ENCODE measurements at places on chromosomes 6 and 20.

DNA sequence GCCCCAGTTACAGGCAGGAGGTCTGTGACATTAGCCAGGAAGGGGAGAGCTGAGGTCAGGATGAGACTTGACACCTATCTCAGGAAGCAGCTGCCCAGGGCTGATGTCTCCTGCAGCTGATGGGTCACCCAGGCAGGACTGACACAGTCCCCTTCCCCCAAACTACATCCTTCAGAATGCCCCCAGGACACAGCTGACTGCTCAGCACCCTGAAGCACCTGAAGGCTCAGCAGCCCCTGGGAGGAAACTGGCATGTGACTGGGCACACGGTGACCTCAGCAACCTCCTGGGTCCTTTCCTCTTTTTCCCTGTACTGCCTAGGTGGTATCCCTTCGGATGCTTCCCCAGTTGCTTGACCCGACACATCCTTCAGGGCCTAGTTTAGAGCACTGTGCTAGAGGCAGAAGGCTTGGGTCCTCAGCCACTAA, 1.9 kb downstream of the SDC4 start:
- no peak for DNase-seq

DNA sequence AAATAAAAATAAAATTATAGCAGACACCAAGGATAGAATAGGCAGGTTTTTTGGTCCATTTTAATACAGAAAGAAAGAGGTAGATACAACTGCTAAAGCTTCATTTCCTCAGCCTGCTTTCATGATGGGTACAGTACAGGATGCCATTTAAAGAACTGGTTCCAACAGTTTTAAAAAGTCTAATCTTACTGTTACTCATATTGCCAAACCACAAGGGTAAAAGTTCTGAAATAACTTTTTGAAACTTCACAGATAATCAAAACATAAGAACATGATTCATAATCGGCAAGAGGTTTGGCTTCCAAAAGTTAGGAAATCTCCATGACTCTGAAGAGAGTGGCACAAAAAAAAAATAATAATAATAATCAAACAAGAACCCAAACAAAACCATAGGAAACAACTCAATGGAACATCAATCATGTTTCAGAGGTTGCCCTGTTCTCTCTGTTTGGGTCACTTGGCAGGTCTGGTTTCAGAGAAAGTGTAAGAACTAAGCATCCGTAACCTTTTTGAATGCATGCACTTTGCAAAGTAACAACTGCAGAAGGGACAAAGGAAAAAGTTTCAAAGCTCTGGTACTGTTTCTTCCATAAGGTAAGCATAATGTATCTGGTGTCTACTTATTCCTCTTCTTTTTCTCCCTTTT, 79.7 kb downstream of the SMLR1 start:
- no peak for DNase-seq

- no peak for DNase-seq
Measured at GRCh38 chr6:106692112-106692818, 62.9 kb downstream of the QRSL1 start.

GRCh38 chr20:47951521-47951971, 166.3 kb upstream of the SULF2 start:
- no peak for DNase-seq

- DNase-seq, result no peak
Measured at GRCh38 chr6:81727876-81728517, 24.5 kb downstream of the TENT5A start.

GRCh38 chr6:88666901-88667300, 296.5 kb downstream of the RNGTT start:
- no peak for DNase-seq

DNA sequence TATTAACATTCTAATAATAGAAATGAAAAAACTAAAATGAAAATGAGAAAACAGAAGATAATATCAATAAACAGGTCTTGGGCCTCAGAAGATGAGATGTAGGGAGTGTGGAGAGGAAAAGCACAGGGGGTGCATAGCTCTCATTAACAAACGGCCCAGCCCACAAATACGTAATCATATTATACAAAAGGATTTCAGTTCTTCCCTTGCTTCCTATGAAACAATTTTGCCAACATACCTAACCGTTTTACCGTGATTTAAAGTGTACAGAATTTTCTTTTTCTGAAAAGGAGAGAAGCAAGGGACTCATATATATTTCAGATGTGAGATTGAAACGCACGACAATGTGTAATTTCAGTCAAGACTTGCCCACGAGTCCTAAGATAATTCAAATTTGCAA, 136.0 kb downstream of the HFE start:
- peak; percentile 28 for DNase-seq

DNA sequence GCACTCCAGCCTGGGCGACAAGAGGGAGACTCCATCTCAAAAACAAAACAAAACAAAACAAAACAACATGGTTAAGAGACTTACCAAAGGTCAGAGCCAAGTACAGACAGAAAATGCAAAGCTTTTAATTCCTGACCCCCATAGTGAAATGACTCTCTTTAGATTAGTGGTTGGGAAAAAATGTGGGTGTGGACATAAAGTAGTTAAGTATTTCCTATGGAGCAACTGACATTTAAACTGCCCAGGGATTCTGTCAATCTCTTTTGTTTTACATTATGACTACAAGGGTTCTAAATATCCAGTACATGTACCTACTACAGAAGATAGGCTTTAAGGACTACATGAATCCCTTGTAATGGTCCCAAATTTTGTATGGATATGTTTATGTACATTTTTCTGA, 75.1 kb downstream of the IRAK1BP1 start:
- DNase-seq, result no peak

DNA sequence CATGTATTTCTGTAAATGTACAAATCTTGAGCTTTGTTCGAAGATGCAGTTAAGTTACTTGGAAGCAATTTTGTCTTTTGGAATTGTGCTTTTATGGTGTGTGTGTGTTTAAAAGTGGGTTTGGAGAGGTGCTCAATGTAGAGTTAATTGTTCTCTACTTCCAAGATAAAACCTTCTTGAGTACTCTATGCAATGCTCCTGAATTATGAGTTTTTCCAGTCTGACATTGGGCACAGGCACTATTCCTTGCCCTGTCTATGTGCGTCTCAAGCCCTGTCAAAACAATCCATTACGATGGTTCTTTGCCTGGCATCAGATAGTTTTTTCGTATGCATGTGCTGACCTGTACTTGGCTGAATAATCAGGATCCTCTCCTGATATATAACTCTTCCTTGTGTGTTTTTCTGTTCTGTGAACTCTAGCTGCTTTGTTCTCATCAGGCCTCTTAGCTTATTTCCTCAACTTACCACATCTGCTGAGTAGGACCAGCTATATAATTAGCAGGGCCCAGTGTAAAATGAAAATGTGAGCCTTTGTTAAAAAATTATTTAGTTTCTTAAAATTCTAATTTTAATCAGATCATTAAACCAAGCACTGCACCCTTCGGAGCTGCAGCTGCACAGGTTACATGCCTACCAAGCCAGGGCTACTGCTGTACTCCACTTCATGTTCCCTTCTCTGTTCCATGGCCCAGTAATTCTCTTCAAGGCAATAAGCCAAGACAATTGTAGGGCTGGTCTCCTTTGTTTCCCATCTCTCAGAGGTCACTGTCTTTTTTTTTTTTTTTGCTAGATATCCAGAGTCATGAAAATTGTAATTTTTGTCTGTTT, 160.1 kb downstream of the ZFAND3 start:
- DNase-seq, result no peak

DNA sequence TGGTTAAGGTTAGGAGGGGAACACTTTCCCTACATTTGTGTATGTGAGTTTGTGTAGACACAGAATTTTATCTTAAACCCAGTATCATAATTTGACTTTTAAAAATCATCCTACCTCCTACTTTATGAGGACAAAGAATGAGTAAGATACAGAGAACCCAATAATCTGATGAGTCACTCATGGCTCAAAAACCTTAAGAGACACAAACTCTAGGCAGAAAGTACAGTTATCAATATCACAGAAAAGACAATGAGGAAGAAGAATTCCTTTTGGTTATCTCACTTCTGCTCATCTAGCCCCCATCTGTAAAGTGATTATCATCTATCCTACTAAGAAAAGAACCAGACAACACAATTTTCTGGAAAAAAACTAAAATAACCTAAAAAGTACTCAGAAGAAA, 87.7 kb downstream of the EPB41L2 start:
- no peak for DNase-seq

DNA sequence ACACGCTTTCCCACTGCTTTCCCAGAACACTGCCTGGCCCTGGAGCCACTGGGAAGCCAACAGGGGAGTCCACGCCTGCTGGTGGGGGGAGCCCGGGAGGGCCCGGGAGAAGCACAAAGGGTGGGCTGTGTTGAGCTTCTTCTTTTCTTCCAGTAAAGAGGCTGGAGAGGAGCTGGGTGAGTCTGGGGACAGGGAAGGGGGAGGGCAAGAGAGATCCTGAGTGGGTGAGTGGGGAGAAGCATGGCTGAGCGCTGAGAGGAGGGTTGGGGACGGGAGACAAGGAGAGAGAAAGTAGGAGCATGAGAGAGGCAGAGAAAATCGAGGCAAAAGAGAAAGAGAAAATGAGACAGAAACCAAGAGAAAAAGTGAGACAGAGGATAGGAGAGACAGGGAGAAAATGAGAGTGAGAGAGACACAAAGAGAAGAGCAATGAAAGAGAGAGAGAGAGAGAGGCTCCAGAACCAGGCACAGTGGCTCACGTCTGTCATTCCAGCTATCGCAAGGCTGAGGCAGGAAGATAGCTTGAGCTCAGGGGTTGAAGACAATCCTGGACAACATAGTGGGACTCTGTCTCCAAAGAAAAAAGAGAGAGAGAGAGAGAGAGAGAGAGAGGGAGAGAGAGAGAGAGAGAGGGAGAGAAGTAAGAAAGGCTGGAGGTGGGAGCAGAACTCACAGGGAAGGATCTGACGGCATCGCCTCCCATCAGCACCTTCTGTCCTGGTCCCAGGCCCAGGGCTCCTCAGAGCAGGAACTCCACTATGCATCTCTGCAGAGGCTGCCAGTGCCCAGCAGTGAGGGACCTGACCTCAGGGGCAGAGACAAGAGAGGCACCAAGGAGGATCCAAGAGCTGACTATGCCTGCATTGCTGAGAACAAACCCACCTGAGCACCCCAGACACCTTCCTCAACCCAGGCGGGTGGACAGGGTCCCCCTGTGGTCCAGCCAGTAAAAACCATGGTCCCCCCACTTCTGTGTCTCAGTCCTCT, 2.0 kb downstream of the LST1 start:
- DNase-seq, result no peak

DNA sequence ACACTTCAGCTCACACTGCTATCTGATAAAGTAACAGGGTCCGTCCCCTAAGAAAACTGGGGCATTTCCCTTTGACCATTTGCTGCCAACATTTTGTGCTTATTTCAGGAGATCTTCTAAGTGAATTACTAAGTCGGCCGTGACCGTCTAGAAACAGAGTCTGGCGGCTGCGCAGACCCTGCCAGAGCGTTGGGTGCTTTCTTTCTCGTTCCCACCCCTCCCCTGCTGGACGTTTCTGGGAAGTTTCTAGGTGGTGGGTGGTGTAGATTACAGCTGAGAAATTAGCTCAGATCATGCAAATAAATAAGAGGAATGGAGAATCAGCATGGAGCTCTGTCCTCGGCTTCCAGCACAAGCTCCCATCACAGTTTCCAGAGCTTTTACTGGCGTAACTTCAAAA, 128.1 kb downstream of the MYLK4 start:
- no peak for DNase-seq

All from NCI-H510A (cell line).